Liver (tissue), 10 donors: ENCODE measurements at places on chromosomes 7 and 10. TPM values are rescaled to one million over a fixed set of nuclear protein-coding genes. Genes with fewer than 3 reads are reported as not detected.

CREM gene
- total RNA-seq, result 25.5 TPM

INTS1 gene
- 26.8 TPM for total RNA-seq

GRCh38 chr10:33106767-33107166, 148.7 kb upstream of the ITGB1 start:
- DNase-seq, result no peak

BLNK gene
- 3.3 TPM for total RNA-seq

GCK gene
- 0.09 TPM for total RNA-seq

ALOX5 gene
- total RNA-seq, result 16.9 TPM
